ENCODE measurements at places on chromosomes 7 and 10. TPM values are rescaled to one million over a fixed set of nuclear protein-coding genes. Genes with fewer than 3 reads are reported as not detected.

DNA sequence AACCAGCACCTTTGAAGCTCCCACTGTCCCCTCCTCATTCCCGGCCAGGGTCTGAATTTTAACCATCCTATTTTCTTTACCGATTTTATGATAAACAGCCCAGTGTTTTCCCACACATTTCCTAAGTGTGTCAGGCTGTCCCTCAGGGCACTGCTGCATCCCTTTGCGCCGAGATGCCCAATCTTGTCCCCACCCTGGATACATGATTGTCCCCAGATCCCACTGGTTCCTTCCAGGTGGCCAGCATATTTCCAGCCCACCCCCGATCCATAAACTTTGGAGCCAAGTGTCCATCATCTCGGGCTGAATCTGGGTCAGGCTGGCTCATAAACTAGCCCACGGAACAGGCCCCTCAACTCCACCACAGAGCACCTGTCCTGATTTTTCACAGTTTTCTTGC is 137.2 kb downstream of the CDH23 start:
- DNase-seq = no peak

GRCh38 chr10:67612577-67613537 is 83.1 kb downstream of the CTNNA3 start:
- DNase-seq = no peak

DNA sequence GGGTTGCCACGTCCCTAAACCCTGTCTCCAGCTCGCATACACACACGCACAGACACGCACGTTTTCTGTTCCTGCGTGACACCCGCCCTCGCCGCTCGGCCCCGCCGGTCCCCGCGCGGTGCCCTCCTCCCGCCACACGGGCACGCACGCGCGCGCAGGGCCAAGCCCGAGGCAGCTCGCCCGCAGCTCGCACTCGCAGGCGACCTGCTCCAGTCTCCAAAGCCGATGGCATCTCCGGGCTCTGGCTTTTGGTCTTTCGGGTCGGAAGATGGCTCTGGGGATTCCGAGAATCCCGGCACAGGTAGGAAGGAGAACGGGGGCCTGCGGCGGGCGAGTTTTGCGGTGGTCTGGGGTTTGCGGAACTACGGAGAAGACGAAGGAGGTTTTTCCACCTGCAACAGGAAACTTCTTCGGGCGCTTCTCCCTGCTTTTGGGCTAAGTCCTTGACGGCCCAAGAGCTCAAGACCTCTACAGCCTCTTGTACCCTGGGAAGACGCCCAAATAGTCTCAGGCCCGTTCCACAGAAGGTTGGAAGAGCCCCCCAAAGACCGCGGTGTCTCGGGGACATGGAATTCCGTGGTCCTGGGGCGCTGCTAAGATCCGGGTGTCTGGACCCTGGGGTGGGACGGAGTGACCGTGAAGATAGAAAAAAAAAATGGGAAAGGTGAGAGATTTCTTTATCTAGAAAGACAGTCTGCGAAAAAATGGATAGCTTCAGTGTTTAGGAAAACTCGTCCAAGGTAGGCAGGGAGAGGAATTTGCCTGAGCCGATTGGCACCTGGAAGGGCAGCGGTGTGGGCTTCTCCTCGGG is at the start of gene GAD2:
Gene GAD2, plus strand, starts transcription at position 190 of the 811 bp plus-strand sequence. Its CDS starts 36 bp downstream, at position 226.
- no peak for DNase-seq

DNA sequence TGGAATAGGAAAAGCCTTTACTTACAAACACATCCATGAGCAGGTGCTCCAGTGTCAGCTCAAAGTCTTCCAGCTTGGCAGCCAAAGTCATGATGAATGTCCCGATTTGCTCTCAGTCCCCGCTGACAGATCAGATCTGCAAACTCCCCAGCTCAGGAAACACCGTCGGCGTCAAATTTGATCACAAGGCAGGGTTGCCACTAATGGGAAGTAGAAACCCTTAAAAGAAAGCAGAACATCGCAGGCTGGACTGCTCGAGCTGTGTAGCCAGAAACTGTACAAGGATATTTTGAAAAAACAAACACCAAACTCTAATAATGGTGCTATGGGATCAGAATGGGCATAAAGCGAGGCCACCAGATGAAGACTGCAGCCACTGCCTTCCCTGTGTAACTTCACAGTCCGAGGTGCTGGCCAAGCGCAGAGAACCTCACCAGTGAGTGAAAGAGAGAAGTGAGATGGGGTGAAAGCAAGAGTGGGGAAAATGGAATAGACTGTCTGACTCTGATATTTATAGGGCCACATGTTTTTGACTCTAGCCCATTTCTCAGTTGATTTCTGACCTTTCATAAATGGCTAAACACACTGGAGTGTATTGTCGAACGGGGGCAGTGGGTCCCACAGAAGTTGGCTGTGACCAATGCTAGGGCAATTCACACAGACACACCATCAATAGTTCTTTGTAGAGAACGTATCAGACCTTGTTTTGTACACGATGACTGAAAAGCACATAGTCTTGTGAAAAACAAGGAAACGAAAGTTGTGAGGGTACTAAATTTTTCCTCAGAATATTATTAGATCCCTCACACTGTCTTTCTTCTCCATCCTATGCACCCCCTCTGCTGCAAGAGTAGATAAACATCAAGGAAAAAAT is 306.2 kb downstream of the FRMD4A start:
- DNase-seq = no peak

- no peak for DNase-seq
Measured at GRCh38 chr10:125694883-125695282, 11.9 kb upstream of the TEX36 start.

FGFBP3 gene
- polyA plus RNA-seq = 3.1 TPM

TMEM229A gene
- polyA plus RNA-seq = 0.13 TPM

MDFIC gene
- 30.6 TPM for polyA plus RNA-seq

AOAH gene
- polyA plus RNA-seq = 1.7 TPM
